NCI-H1694 treated with DMSO at 0.1 percent for 48 hours (cell line): ENCODE measurements at places on chromosomes 16 and 17.

DNA sequence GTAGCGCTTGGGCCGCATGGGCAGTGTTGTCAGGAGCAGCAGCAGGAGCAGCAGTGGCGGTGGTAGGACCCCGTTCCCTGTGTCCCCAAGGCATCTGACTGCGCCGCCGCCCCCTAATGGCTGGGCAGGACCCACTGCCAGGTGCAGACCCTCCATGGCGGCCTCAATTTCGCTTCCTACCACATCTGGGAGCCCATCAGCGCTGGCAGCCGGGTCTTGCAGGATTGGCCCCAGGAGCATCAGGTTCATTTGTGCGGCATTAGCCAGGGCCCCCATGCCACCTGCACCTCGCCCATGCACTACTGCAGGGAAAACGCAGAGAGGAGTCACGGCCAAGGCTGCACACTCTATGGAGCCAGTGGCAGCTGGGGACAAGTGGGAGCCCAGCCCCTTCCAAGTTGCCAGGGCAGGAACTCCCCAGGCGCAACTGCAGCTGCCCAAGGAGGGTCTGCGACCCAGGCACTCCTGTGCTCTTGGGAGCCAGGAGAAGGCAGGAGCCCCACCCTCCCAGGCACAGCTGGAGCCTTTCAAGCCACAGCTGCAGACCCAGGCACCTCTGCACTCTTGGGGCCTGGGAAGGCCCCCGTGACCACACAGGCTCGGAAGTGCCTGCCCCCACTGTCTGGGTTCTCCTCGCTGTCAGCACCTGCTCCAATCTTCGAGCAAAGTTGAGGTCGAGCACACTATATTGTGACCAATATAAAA is 594.2 kb downstream of the KCNJ18 start:
- DNase-seq = no peak

GRCh38 chr16:678858-679813 is 1.1 kb upstream of the STUB1 start:
- peak; percentile 27 for DNase-seq

GRCh38 chr17:34067011-34067410 is 188.1 kb upstream of the CCL2 start:
- no peak for DNase-seq

DNA sequence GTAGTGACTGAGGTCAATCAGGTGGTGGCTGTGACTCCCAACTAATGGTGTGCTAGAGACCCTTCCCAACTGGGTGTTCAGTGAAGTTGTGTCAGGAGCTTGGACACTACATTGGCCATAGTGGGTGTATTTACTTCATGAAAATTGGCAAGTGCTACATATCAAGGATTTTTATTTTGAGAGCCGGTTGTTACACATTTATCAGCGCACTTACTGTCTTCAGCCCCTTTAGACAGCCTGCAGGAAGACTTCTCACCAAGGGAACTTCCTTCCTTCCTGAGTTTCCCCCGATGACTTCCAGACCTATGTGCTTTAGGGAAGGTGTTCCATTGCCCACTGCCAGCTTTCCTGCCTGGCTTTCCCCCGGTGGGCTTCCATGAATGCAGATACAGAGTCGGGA is 261.2 kb downstream of the CBLN1 start:
- DNase-seq = no peak

GRCh38 chr16:65658349-65658748 is 536.5 kb upstream of the CDH11 start:
- peak; percentile 9 for DNase-seq

GRCh38 chr16:12539185-12539929 is 264.3 kb downstream of the CPPED1 start:
- DNase-seq = no peak

GRCh38 chr17:50947782-50948543 is 81.8 kb upstream of the TOB1 start:
- no peak for DNase-seq

DNA sequence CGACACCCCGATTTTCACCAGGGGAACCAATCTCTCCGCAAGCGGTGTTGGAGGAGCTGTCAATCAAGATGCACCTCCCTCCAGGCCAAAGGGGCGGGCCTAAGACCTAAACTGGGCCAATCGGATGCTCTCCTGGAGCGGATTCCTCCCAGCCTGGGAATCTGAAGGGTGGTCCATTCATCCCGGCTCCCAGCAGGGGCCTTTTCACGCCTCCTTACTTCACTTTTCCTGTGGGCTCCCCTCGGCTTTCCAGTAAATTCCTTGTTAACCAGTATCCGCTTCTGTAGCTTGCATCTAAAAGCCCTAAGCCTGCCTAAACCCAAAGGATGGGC is 17.1 kb downstream of the C16orf74 start:
- no peak for DNase-seq

GRCh38 chr17:80005360-80006338 is 30.0 kb downstream of the TBC1D16 start:
- peak; percentile 41 for DNase-seq

DNA sequence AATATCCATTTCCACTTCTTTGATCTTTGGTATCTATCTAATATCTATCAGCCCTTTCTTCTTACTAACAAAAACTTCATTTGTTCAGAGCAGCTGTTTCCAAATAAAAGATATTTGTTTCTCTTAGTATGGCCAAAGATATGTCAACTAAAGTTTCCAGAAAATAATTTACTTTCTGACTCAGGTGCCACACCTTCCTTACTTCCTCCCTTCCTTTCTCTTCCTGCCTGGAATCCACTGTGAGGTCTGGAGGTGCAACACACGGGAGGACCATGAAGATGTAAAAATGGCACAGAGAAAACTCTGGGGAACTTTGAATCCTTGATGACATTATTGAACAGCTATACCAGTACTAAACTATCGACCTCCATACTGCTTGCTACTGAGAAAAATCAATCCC is 14.0 kb downstream of the MED13 start:
- DNase-seq = no peak

- no peak for DNase-seq
Measured at GRCh38 chr17:82939621-82940135, 99.9 kb upstream of the ZNF750 start.

DNA sequence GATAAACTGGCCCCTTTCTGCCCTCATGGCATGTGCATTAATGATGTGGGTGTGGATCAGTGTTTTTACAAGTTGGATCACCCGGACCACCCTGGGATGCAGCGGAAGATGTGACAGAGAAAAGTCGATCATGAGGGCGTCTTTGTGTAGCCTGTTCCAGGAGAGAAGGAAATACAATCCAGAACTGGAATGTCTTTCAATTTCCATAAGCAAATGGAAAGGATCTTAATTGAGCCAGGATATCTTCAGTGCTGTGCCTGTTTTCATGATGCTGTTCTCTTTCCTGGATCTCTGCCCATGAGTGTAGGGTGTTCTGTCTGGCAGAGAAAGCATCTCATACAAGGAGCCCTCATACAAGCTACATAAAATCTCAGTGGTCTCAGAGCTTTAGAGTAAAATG is 481.4 kb downstream of the XYLT1 start:
- DNase-seq = no peak

GRCh38 chr16:71296584-71297340 is 7.6 kb upstream of the CMTR2 start:
- no peak for DNase-seq

- DNase-seq = no peak
Measured at GRCh38 chr16:83932955-83933673, 19.9 kb upstream of the OSGIN1 start.

DNA sequence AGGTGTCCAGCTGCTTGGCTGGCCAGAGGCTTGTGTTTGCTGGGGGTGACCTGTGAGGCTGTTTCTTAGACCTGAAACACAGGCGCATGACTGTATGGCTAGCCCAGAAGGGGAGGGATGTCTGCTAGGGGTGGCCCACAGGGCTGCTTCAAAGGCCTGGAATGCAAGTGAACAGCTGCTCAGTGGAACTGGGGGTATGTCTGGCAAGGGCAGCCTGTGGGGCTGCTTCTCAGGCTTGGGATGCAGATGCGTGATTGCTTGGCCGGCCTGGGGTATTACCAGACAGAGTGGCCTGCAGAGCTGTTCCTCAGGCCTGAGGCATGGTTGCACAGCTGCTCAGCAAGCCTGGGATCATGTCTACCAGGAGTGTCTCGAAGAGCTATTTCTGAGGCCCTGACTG is 20.5 kb downstream of the TANC2 start:
- DNase-seq = no peak

DNA sequence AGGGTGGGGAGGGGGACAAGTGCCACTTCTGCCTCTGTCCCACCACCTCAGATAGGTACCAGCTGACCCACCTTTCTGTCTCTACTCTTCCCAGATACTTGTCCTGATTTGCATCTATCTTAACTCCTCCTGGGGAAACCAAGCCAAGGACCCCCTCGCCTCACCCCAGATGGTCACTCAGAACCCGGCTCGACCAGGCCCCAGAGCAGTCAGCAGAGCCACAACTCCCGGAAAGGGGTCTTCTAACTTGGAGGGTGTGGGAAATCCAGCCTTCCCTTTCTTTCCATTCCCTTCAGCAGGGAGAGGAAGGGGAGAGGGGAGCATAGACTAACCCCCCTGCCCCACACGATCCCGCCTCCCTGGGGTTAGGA is 1.9 kb downstream of the CAVIN1 start:
- no peak for DNase-seq

GRCh38 chr17:72338847-72339790 is 218.3 kb downstream of the SOX9 start:
- DNase-seq = no peak

GRCh38 chr17:19342611-19343255 is 19.8 kb downstream of the B9D1 start:
- DNase-seq = no peak

DNA sequence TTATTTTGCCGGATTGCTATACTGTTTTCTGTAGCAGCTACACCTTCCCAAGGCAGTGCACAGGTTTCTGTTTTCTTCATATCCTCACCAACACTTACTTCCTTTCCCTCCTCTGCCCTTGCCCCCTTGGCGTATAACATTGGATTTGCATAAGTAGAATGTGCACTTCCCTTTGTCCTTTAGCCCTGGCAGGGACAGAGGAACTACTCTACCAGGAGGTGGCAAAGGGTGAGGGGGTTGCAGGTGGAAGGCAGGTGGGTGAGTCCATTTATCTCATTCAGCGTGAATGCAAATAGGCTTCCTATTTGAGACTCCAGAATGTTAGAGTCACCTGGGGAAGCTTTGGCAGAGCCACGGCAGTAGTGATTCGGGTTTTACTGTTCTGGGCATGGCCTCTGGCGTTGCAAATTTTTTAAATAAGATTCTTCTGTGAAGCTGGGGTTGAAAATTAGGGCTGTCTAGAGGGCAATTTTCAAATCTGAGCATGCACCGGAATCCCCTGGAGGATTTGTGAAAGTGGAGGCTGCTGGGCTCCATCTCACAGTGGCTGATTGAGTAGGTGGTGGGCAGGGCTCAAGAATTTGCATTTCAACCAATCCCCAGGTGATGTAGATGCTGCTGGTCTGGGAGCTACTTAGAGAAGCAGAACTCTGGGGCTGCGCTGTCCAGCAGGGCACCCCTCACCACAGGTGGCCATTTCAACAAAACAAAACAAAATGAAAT is 84.7 kb downstream of the PLCG2 start:
- DNase-seq = no peak

- no peak for DNase-seq
Measured at GRCh38 chr16:17375461-17376304, 95.1 kb downstream of the XYLT1 start.

- DNase-seq = no peak
Measured at GRCh38 chr17:35344262-35344661, 29.2 kb downstream of the SLFN11 start.

GRCh38 chr16:85394456-85395206 is 218.5 kb upstream of the GSE1 start:
- peak; percentile 68 for DNase-seq

- no peak for DNase-seq
Measured at GRCh38 chr17:71284032-71284755, 836.6 kb upstream of the SOX9 start.

DNA sequence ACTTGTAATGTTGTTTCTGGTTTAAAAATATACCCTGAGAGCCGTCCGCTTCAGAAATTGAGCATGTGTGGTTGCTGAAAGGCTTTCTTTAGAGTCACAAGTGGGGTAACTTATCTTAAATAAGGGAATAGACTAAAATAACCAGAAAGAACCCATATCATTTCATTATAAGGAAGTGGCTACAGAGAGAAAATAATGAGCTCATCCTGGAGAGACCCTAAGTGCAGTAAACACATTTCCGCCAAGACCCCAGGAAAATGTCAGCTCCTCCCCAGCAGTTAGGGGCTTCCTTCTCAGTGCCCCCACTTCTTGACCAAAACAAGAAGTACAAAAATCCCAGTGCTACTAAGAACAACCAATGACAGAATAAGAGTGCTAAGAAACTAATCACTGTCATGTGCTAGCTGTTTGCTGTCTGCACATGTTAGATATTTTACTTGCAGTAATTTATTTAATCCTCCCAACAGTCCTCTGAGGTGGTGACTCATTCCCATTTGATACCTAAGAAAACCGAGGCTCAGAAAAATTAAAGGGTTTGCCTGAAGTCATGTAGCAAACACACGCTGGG is 83.5 kb downstream of the CDYL2 start:
- DNase-seq = no peak

- DNase-seq = no peak
Measured at GRCh38 chr16:24534620-24535019, 4.7 kb upstream of the RBBP6 start.

GRCh38 chr17:69950701-69951418 is 124.2 kb upstream of the KCNJ16 start:
- no peak for DNase-seq

GRCh38 chr16:59370717-59371116 is 636.6 kb upstream of the GOT2 start:
- no peak for DNase-seq

- no peak for DNase-seq
Measured at GRCh38 chr16:59696495-59696894, 962.4 kb upstream of the GOT2 start.

GRCh38 chr17:63555500-63556156 is 5.4 kb downstream of the DCAF7 start:
- no peak for DNase-seq

- DNase-seq = peak; percentile 83
Measured at GRCh38 chr17:44533533-44534246, 23.6 kb upstream of the FZD2 start.

GRCh38 chr16:58339452-58339981 is 44.7 kb upstream of the PRSS54 start:
- DNase-seq = peak; percentile 13

DNA sequence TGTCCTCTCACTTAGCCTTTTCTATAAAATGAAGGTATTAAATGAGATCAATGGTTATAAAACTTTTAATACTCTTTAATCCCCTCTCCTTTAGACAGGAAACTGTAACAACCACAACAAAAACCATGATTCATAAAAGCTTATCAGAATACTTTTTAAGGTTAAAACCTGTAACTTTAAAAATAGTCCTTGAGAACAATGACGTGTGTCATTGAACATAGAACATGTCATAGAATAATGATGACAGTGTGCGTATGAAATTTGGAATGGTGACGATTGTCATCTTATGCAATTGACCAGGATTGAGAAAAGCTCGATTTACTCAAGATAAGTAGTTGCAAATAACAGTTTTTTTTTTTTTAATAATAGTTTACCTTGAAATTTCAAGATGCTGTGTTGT is 94.1 kb downstream of the PLCG2 start:
- no peak for DNase-seq

- peak; percentile 85 for DNase-seq
Measured at GRCh38 chr17:76558198-76559095, 18.6 kb downstream of the PRCD start.

- no peak for DNase-seq
Measured at GRCh38 chr16:168424-168823, 2.6 kb downstream of the HBM start.
